ENCODE measurements at places on chromosomes 2 and 18.

GRCh38 chr2:20744366-20745335, 77.7 kb downstream of the GDF7 start:
- DNase-seq: no peak

DNA sequence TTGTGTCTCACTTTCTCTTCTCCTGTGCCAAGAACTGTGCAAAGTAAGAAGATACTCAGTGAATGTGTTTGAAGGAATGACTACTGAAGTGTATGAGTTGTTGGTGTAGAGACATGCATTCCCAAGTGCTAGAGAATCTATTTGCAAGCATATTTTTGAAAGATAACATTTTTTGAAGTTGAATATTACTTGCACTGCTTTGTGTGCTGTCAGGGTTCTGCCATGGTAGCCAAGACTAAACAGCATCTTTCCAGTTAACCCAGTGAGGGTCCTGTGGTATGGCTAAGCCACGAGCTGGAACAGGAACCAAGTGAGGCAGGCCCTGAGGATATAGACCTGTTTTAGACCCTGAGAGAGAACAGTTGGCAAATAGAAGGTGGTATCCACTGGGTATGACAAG, 35.2 kb upstream of the EFEMP1 start:
- no peak for DNase-seq

DNA sequence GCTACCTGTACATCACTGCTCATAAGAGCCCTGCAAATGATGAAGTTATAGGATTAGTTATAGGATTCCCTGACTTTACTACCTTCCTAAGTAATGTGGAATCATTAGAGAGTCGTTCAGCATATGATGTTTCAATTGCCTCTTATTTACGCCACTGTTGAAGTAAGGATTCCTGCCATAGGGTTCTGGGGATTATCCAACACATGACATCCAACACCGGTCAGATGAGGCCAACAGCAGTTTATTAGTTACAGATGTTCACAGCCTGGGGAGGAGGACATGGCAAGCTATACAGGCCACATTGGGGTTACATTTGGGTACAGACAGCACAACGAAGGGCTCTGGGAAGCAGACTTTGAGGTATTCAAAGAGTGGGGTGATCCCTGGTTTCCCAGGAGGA, 134.1 kb upstream of the MC4R start:
- DNase-seq: no peak

DNA sequence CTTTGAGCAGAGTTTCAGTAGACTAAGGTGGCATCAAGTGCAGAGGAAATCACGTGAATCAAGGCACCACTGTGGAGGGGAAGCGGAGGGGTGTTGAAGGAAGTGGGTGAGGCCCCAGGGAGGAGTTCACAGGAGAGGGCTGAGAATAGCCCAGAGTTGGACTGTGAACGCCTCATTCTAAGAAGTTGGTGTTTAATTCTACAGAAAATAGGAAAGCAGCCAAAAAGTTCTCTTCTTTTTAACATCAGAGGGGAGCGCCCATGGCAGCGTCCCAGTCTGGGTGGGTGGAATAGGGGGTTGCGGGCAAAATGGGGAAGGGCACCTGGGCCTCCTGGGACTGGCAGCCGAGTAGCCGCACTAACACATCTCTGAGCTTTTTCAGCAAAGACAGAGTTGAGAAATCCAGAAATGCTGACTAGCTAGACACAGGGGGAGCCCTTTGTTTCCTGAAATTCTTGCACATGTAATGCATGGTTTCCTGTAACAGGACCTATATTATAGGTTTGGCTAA, 97.0 kb downstream of the NEB start:
- DNase-seq: peak; percentile 87

- DNase-seq: peak; percentile 35
Measured at GRCh38 chr2:214830794-214831346, 21.4 kb upstream of the BARD1 start.

DNA sequence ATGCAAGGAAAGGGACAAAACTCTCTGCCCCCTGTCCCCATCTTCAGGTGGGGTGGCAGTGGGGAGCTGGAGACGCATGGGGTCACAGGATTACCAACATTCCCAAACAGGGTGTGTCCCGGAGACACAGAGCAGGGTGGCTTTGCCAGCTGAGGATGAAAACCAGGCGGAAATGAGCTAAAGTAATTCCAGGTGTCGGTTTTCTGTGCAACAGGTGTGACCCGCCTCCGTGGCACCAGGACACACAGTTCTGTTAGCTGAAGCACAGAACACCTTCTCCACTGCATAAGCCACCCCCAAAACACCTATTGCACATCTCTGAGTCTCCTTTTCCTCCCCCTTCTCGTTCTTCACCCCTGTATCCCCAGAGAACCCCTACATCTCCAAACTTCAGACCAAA, 122.7 kb upstream of the GLI2 start:
- DNase-seq: no peak

DNA sequence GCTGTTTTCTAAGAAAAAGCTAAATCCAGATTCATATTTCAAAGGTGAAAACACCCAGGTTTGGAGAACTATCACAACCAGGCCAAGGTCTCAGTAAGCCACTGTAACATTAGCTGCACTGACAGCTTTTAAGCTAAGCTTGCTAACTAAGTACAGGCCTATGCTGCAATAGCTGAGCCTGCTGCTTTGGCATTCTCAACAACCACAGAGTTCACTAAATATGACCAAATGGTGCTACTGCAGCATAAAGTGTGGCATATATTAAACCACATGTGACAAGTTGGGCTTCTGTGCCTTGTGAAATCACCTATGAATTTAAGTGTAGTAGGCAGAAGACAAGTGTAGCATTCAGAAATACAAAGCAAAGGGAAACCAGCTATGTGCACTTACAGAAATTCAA, 206.7 kb downstream of the TCF4 start:
- DNase-seq: no peak

GRCh38 chr2:212032536-212033219, 505.9 kb downstream of the ERBB4 start:
- DNase-seq: no peak

DNA sequence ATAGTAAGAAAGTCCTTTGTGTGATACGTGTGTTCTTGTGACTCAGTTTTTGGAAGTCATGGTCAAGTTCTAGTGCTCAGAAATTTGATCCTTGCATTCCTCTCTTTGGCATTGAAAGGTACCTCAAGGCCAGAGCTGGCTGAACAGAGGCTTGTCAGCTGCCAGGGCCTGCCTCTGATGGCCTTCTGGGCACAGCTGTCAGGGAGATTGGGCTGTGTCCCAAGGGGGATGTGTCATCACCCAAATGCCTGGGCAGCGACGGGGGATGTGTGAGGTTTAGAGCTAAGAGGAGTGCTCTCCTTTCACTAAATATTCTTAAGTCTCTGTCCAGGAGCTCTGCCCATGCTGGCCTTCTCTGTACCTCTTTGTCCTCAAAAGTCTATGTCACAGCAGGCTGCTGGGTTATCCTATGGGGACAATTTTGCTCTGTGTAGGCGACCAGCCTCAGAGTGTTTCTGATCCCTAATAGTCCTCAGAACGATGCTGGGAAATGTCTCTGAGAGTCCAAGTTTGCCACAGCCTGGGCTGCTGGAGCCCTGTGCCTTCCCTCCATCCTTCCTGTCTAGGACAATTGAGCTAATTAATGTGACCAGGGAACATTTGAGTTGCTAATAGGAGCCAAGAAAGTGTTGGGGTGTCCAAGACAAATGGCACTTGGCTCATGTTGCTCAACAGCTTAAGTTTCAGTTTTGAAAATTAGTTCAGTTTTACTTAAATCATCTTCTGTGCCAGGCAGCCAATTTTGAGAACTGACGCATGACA, 115.4 kb upstream of the ZNF521 start:
- no peak for DNase-seq

GRCh38 chr2:86790134-86790675, 508 bp downstream of the CD8A start:
- no peak for DNase-seq

DNA sequence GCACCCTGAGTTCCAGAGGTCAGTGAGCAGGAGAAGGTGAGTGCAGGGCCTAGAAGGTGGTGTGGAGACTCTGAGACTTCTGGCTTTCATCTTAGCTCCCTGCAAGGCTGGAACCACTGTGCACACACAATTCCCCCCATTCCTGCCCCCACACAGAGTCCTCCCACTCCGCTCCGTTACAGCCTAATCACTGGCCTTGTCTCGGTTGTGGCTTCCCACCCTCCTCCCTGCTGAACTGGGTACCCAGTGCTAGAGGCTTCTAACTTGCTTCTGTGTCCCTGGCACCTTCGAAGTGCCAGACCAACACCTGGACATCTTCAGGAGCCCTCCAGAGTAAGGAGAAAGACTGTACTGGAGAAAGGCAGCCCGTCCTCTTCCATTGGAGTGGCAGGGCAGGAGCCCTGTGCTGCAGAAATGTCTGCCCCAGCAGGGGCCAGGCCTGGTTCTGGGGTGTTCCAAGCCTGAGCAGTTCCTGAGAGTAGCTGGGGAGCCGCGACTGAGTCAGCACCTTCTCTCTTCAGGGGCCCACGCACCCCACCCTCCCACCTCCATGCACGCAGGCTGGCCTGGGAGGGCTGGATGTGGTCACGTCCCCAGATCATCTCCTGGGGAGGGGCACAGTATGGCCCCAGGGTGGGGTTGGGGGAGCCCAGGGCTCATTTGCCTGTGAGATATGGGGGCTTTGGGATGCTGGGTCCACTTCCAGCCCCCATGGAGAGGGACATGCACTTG, 23.4 kb downstream of the CROCC2 start:
- no peak for DNase-seq

DNA sequence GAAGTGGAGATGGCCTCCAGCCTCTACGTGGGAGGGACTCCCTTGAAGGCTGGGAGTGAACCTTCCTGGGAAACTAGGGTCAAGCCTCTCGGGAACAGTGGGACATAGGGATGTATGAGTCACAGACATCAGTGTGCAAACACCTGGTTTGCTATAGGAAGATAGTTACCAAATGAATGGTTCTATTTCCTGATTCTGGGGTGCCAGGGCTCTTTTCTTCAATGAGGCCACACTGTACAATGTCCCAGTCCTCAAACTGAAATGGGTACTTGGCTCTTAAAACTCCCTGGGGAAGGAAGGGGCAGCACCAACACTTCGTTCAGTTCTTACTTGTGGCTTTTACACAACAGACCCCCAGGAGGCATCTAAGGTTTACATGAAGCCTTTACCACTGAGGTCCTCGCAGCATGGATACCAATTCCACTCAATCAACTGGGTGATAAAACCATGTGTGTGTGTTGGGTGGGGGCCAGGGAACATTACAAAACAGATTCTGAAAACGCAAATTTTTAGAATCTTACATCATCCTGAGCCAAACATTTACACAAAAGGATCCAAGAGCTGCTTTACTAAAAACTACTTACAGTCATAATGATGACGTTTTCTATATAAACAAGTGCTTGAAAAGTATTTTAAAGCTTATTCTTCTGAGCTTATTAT, 10.4 kb downstream of the ERFE start:
- no peak for DNase-seq

DNA sequence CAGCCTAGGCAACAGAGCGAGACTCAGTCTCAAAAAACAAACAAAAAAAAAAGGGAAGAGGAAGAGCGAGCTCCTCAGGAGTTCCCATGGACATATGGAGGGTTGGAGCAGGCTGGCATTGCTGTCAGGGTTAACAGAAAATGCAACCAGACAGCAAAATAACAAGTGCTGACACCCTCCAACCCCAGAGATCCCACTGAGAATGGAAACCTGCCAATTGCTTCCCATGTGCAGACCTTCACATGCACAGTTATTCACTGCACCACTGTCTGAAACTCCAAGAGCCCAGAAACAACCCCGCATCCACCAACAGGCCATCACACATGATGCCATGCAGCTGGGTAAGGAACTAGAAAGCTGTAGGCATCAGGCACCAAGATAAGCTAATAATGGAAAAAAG, 43.5 kb downstream of the TFCP2L1 start:
- DNase-seq: no peak

GRCh38 chr2:202822411-202822810, 49.2 kb downstream of the ICA1L start:
- DNase-seq: no peak

GRCh38 chr18:76506395-76506794, 11.4 kb upstream of the ZNF516 start:
- DNase-seq: no peak

GRCh38 chr2:39620067-39620466, 45.6 kb upstream of the TMEM178A start:
- peak; percentile 21 for DNase-seq

DNA sequence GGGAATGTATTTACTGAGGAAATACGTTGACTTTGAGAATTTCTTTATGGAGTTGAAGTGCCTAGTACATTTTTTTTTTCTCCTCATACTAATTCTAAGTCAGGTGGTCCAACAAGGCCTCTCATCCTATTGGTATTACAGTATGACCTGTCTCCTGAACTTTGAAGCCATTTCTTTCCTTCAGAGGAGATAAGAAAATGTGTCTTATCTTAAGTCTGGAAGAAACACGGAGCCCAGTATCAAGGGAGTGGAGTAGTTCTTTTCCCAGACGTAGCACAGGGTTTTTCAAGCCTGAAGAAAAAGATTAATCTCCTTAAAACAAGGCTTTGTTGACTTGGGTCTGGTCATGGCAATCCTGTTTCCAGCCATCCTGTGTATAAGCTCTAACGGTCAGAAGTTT, 11.6 kb upstream of the CPS1 start:
- DNase-seq: no peak

DNA sequence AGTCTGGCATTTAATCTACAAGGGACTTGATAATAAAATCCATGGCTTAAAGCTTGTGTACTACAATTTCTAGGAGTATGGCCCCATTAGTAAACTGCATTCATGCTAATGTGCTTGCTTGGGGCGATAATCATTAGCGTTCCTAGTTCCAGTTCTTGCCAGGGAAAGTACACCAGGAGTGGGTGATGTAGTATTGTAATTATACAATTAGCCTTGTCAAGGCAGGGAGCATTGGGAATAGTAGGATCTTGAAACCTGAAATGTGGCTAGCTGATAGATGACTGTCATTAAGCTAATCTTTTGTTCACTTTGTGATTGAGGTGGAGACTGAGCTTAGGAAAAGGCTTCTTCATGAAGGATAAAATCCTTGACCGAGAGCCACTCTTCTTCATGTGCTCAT, 989.2 kb downstream of the CPS1 start:
- no peak for DNase-seq

DNA sequence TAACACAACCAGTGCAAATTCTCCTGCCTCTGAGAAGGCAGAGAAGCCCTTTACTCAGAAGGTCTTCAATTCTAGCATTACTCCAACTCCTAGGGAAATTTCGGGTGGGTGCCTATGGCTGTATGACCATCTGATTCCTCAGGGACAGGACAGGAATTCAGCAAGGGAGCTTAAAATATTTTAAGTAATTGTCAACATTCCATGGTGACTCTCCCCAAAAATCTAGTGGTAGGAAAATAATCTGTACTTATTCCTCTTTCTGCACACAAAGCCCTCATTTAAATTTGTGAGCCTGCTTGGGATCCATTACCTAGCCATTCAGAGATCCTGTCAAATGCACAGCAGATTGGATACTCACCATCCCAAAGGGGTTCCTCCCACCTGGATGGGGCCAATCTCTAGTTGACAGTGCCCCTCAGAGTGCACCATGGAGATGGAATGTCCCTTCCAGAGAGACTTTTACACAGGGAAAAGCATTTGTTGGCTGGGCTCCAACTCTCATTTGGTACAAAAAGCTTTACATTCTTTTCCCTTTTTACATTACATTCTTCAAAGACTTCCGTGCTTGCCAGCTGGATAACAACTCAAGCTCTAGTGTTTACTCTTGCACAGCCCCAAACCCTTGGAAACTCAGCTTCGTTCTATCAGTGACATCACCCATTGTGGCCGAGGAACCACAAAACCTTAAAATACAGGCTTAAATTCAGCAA, 3.1 kb upstream of the TMEM150A start:
- DNase-seq: no peak

All from CD4-positive, alpha-beta T cell treated with Interferon alpha-2 for 1 hour (primary cell).